Activated T-helper 2 cell treated with anti-CD3 and anti-CD28 coated beads, Interferon-gamma antibody, Interleukin-2, Interleukin-4, amounts not matched to agents 10 μg/mL and 5 μg/mL and 100 μg/mL, durations not matched to agents 14 hours and 24 hours and 36 hours (primary cell): ENCODE measurements at places on chromosomes 2 and 18.
A peak's percentile ranks its signal among the peaks of the same experiment; 100 is the strongest.

DNA sequence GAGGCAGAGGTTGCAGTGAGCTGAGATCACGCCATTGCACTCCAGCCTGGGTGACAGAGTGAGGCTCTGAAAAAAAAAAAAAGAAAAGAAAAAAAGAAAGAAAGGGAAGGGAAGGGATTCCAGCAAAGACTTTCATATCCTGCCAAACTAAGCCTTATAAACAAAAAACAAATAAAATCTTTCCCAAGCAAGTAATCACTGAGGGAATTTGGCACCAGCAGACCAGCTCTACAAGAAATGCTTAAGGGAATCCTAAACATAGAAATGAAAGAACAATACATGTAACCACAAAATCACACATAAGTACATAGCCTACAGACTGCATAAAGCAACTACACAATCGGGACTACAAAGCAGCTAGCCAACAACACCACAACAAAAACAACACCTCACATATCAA is 79.1 kb downstream of the TRABD2A start:
- H3K27me3 ChIP-seq: peaks cover 5% of the 10 kb centered on the region
- peaks cover 9% of the 10 kb centered on the region for H3K4me1 ChIP-seq
- H3K4me3 ChIP-seq: no peak overlapping the region
- no peak for DNase-seq
- no peak overlapping the region for H3K27ac ChIP-seq

DNA sequence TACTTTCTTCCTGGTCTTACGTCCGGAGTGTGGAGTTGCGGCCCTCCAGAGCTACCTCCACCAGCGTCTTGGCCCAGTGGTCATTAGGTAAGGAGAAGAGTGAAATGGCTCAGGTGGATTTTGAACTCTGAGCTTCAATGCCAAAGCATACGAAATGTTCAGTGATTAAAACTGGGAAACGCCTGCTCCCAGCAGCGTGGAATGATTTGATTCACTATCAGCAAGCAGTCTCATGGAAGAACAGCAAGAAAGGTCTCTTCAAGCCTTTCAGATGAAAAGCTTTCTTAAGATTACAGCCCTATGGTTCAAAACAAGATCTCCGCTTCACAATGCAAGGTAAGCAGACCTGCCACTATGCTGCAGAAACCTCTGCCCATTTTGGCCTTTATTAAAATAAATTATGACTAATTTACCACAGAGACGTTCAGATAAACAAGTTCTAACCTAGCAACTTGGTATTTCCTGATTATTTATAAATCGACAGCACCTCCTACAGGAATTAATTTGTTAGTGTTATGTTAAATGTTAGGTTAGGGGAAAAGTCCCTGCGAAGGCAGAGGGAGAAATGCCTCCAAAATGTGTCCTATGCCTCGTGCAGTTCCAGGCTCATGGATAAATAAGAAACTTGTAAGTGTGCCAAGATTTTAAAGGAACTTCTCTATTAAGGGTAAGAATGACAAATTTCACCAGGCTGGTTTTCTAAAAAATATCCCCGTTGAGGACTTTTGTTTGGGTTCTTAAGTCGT is 10.1 kb downstream of the SP9 start:
- peaks cover 21% of the 10 kb centered on the region for H3K4me1 ChIP-seq
- peaks cover 49% of the 10 kb centered on the region for H3K27me3 ChIP-seq
- H3K36me3 ChIP-seq: peaks cover 10% of the 10 kb centered on the region

DNA sequence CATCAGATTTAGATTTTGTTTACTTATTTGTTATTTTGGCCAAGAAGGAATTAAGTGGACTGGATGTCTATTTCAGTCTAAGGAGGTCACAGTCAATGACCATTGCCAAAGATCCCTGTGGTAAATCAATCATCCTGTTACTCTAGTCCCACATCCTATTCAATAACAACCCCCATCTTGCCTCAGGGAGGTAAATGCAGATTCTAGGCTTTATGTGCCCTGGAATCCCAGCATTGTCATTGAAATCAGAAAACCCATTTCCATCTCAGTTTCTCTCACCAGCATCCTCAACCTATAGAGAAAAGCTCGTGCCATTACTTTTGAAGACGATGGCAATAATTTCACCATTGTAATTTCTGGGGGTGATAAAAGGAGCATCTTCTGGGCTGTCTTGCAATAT is 71.8 kb downstream of the SKA1 start:
- no peak overlapping the region for H3K4me3 ChIP-seq
- no peaks in the 10 kb centered on the region for H3K36me3 ChIP-seq
- H3K4me1 ChIP-seq: no peaks in the 10 kb centered on the region
- H3K27me3 ChIP-seq: no peaks in the 10 kb centered on the region
- H3K27ac ChIP-seq: no peak overlapping the region
- no peak for DNase-seq

GRCh38 chr2:227406177-227407031 is 18.7 kb upstream of the SCYGR1 start:
- no peaks in the 10 kb centered on the region for H3K36me3 ChIP-seq
- H3K27me3 ChIP-seq: no peaks in the 10 kb centered on the region
- no peak overlapping the region for H3K4me3 ChIP-seq
- no peak overlapping the region for H3K27ac ChIP-seq
- no peak for DNase-seq

DNA sequence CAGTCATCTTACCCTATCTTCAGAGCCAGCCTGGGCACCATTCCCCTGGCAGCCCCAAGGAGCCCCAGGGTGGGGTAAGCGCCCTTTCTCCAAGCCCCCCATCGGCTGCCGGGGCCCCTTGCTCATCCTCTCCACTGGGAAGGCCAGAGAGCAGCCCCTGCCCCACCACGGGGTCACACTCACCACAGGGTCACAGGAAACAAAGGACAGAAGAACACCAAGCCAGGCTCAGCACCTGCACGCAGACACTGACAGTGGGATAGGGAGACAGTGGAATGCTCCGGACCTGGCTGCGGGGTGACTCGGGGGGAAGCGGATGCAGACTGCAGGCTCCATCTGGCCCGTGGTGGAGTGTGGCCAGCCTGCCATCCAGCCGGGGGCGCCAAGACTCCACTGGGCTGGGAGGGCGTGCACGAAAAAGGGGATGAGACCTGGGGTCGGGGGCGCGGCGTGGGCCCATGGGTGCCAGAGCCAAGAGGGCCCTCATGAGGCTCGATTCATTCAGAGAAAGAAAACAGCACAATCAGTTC is 21.1 kb downstream of the HDAC4 start:
- peaks cover 21% of the 10 kb centered on the region for H3K4me1 ChIP-seq
- DNase-seq: no peak
- no peaks in the 10 kb centered on the region for H3K27me3 ChIP-seq
- no peak overlapping the region for H3K27ac ChIP-seq
- no peak overlapping the region for H3K4me3 ChIP-seq

DNA sequence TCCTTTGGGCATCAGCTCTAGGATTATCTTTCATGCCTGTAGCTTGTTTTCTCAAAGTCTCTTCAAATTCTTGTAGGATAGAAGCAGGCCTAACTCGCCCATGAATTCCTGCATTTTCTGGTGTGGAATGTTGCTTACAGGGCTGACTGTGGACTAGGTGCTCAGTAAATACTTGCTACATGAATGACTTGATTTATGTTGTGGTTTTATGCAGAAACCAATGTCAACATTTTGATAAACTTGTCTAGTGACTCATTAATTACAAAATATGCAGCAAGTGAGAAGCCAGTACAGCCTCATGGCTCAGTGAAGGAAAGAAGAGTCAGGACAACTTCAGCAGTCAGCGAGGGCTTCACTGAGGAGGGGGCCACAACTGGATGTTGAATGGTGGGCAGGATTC is 110.6 kb upstream of the SIX2 start:
- no peaks in the 10 kb centered on the region for H3K27me3 ChIP-seq
- H3K27ac ChIP-seq: no peak overlapping the region
- no peak overlapping the region for H3K4me3 ChIP-seq
- no peaks in the 10 kb centered on the region for H3K4me1 ChIP-seq

DNA sequence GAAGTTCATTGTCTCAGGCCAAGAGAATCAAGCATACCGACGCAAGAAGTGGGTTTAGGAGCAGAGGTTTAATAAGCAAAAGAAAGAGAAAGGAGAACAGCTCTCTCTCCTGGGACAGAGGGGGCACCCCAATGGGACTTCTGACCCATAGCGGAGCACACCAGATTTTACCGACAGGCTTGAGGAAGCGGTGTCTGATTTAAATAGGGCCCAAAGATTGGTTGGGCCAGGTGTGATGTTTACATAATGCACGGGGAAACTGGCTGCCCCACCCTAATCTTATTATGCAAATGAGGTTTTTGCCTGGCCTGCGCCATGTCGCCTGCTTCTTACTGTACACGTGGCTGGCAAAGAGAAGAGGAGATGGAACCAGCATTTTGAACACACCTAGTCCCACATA is 106.2 kb downstream of the MREG start:
- no peak for DNase-seq
- H3K36me3 ChIP-seq: no peaks in the 10 kb centered on the region
- no peak overlapping the region for H3K27ac ChIP-seq
- no peak overlapping the region for H3K4me3 ChIP-seq
- H3K4me1 ChIP-seq: no peaks in the 10 kb centered on the region

GRCh38 chr2:231169488-231169887 is 28.9 kb upstream of the ARMC9 start:
- peaks cover 82% of the 10 kb centered on the region for H3K36me3 ChIP-seq
- no peak for DNase-seq
- peaks cover 26% of the 10 kb centered on the region for H3K4me1 ChIP-seq

- peaks cover 4% of the 10 kb centered on the region for H3K4me1 ChIP-seq
- peaks cover 2% of the 10 kb centered on the region for H3K27me3 ChIP-seq
- no peak for DNase-seq
- H3K4me3 ChIP-seq: no peak overlapping the region
Measured at GRCh38 chr2:39179974-39180960, 59.4 kb upstream of the SOS1 start.

GRCh38 chr2:74188018-74188601 is 9.4 kb upstream of the MOB1A start:
- H3K27ac ChIP-seq: no peak overlapping the region
- peaks cover 29% of the 10 kb centered on the region for H3K4me1 ChIP-seq
- no peak for DNase-seq

GRCh38 chr2:178204977-178205376 is 10.7 kb downstream of the OSBPL6 start:
- DNase-seq: no peak
- H3K4me1 ChIP-seq: peaks cover 1% of the 10 kb centered on the region
- H3K27ac ChIP-seq: no peak overlapping the region
- H3K4me3 ChIP-seq: no peak overlapping the region

DNA sequence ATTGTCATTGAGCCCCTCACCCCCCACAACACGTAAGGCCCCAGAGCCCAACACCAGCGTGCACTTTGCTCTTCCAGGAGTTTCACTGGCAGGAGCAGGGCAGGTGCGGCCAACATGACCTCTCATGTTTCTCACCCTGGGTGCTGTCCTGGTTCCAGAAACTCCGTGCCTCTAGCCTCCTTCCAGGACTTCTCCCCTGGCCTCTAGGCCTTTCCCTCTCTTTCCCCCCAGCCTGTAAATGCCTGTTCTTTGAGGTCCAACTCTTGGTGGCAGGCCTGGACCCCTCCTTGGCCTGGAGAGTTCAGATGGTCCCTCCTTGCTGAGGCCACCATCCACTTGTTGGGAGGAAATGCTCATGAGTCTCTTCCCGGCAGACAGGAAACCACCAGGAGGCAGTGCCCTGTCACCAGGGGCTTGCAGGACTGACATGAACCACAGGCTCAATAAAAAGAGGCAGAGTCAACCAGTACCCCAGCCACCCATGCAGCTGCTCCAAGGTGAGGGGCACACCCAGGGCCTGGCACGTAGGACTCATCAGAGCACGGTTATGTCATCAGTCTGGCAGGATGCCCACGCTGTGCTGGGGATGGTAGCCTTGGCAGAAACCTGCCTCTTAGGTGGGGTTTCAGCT is 1.5 kb downstream of the MALL start:
- H3K4me1 ChIP-seq: peaks cover 19% of the 10 kb centered on the region
- no peak overlapping the region for H3K27ac ChIP-seq
- DNase-seq: no peak
- peak overlapping the region; percentile 32 for H3K4me3 ChIP-seq

DNA sequence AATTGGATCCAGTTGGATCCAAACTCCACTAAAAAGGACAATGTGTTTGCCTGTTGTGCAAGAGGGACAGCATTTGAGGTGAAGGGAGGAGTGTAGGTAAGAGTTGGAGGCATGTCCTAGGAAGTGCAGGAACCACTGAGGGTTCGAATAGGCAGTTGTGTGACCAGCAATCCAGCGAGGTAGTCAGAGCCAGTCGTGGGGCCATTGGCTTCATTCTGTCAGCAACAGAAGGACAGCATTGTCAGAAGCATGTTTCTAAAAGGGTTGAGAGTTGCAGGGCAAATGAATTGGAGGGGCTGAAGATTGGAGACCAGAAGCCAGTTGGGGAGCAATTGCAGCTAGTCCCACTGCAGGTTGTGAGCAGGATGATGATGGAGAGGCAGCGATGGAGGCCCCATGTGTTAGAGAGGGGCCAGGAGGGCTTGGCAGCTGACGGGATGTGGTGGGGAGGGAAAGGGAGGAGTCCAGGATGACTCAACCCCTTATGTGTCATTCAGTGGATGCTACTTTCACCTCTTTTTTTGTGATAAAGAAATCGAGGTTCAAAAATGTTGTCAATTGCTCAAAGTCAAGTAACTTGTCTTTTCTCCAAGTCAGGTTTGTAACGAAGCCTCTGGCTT is 96.7 kb upstream of the SIX3 start:
- peaks cover 9% of the 10 kb centered on the region for H3K4me1 ChIP-seq
- no peaks in the 10 kb centered on the region for H3K36me3 ChIP-seq
- no peak overlapping the region for H3K27ac ChIP-seq
- DNase-seq: no peak

- no peak for DNase-seq
- H3K4me3 ChIP-seq: no peak overlapping the region
- peaks cover 4% of the 10 kb centered on the region for H3K27me3 ChIP-seq
- peaks cover 8% of the 10 kb centered on the region for H3K4me1 ChIP-seq
- H3K36me3 ChIP-seq: no peaks in the 10 kb centered on the region
Measured at GRCh38 chr2:9099341-9099751, 95.9 kb upstream of the MBOAT2 start.

DNA sequence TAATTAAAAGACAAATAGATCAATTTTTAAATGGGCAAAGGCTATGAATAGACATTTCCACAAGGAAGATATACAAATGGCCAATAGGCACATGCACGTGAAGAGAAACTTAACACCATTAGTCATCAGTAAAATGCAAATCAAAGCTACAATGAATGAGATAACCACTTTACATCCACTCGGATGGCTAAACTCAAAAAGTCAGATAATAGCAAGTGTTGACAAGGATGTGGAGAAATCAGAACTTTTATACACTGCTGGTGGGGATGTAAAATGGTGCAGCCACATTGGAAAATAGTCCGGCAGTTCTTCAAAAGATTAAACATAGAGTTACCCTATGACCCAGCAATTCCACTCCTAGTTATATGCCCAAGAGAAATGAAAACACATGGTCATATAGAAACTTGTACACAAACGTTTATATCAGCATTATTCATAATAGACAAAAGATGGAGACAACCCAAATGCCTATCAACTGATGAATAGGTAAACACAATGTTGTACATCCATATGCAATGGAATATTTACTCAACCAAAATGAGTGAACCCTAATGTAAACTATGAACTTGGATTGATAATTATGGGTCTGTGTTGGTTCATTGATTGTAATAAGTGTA is 51.1 kb downstream of the SMAD7 start:
- H3K36me3 ChIP-seq: peaks cover 3% of the 10 kb centered on the region
- H3K4me3 ChIP-seq: no peak overlapping the region
- H3K27ac ChIP-seq: no peak overlapping the region
- peaks cover 14% of the 10 kb centered on the region for H3K4me1 ChIP-seq
- DNase-seq: no peak
- H3K27me3 ChIP-seq: peaks cover 7% of the 10 kb centered on the region

GRCh38 chr2:217160978-217161973 is 301.4 kb upstream of the TNP1 start:
- no peak for DNase-seq
- no peaks in the 10 kb centered on the region for H3K36me3 ChIP-seq
